ENCODE measurements at places on chromosomes 2 and 18. TPM values are rescaled to one million over a fixed set of nuclear protein-coding genes. Genes with fewer than 3 reads are reported as not detected.

GRCh38 chr2:27306573-27307286, 1.5 kb downstream of the UCN start:
- peak; percentile 42 for DNase-seq

- no peak for DNase-seq
Observed at GRCh38 chr18:64936671-64937070, 787.8 kb upstream of the LINC00305 start.

GRCh38 chr2:95760806-95761525, 169.2 kb downstream of the TRIM43 start:
- DNase-seq, result peak; percentile 9

GRCh38 chr18:75269124-75269680, 58.6 kb downstream of the TSHZ1 start:
- DNase-seq, result peak; percentile 38

DNA sequence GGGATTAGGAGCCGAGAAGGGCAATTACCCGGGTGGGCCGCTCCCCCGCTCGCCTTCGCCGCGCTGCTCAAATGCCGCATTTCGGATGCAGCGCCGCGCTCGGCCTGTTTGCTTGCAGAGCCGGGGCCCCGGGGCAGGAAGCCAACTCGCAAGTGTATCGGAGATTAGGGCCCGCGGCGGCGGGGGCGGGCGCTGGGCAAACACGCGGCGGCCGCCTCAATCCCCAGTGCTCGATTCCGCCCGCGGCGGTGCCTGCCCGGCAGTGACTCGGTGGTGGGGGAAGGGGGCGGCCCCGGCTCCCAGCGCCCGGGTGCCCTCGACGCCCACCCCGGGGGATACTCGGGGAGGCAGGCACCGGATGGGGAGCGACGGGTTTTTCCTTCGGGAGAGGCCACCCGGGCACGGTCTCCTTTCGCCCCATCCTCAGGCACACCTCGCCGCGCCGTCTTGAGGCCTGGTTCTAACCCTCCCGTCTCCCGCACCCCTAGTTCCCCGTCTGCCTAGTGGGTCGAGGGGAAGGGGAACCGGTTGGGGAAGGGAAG, 26.6 kb upstream of the NOTO start:
- peak; percentile 93 for DNase-seq

DNA sequence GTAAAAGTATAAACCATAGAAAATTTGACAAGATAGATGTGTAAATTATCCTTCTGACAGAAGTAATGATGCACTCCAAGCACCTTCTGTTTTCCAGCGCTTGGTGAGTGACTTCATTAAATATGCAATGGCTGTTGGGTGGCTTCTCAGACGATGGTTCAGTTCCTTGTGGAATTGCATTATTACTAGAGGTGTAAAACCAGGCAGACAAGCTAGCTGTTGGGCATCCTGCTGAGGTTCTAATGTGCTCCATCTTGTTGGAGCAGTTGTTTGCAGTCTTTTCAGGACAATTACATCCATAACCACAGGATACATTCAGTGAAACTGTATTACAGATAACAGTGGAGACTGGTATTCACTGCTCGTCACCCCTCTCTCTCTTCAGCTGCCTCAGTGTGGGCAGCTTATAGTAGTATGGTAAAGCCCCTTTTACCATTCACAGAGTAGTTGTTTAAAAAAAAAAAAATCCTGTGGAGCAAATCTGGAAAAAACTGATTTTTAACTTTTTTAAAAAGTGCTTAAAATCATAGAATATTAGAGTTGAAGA, 143.5 kb downstream of the AGPS start:
- no peak for DNase-seq

GRCh38 chr18:62026586-62026985, 133.8 kb upstream of the RNF152 start:
- no peak for DNase-seq

DNA sequence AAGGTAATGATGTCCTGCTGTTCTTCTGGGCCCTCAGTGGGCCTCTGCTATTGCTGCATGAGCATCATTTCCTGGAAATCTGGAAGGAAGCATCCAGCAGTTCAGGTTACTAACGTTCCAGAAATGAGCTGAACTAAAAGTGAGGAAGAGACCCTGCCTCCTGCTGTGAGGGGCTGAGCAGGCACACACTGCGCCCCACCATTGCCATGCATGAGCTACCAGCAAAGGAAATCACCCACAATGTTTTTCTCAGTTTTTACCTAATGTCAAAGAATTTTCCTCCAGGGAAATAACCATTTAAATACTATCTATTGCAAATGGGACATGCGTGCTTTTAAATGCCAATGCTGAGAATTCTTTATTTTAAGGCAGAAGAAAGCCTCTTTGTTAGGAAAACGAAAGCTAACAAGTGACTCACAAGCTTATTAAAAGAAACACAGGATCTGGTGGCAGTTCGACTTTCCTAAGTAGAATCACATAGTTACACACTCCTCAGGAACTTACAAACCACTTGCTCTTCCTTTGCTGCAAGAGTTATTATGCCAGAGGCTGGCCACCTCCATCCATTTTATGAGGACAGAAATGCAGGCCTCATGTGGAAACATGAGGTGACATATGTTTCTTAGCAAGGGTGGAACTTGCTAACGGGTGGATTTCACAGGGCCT, 152.6 kb upstream of the TTC39C start:
- peak; percentile 47 for DNase-seq

DNA sequence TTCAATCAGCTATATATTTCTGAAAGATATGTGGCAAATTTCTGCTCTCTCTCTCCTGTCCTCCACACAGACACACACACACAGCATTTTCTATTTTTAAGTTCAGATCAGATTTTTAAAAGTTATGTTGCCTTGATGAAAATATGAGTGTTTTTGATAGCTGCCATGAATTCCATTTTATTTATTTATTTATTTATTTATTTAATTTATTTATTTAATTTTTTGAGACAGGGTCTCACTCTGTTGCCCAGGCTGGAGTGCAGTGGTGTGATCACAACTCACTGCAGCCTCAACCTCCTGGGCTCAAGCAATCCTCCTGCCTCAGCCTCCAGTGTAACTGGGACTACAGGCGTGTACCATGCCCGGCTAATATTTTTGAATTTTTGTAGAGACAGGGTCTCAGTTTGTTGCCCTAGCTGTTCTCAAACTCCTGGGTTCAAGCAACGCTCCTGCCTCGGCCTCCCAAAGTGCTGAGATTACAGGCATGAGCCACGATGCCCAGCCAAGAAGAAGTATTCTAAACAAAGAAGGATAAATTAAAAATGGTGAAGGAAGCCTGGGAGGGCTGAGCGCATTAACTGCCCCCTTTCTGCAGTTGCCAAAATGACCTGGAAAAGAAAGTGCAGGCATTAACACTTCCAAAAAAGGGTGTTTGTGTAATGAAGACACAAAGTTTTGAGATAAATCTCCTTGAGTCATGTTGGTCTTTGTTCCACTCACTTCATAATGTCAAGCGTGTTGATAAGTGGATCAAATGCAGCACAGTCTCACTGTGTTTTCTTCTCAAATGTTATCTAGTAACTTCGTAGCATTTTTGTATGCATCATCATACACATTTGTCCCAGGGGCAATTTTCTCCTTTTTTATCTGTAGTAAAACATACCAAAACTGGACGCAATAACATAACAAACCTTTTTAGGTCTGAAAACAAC, 11.1 kb upstream of the IMPA2 start:
- DNase-seq, result no peak

GRCh38 chr2:149703281-149703680, 115.7 kb upstream of the MMADHC start:
- no peak for DNase-seq

DNA sequence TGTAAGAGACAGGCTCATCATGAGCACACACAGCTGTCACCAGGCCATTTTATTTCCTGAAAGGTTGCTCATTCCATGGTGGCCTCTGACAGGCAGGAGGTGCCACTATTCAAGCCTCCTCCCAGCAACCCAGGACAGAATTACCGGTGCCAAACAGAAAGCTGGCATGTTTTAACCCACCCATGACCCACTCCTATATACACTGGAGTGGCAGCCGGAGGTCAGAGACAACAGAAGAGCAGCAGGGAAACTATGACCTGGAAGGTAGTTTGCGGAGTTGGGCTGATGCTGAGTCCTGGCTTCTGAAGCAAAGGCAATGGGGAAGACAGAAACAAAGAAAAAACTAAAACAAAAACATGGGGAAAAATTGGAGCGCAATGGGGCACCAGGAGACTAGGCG, 2.3 kb downstream of the RFTN2 start:
- DNase-seq, result no peak

GRCh38 chr2:195716466-195716865, 59.4 kb downstream of the SLC39A10 start:
- no peak for DNase-seq

- DNase-seq, result no peak
Observed at GRCh38 chr2:240494194-240494793, 58.8 kb downstream of the GPC1 start.

DNA sequence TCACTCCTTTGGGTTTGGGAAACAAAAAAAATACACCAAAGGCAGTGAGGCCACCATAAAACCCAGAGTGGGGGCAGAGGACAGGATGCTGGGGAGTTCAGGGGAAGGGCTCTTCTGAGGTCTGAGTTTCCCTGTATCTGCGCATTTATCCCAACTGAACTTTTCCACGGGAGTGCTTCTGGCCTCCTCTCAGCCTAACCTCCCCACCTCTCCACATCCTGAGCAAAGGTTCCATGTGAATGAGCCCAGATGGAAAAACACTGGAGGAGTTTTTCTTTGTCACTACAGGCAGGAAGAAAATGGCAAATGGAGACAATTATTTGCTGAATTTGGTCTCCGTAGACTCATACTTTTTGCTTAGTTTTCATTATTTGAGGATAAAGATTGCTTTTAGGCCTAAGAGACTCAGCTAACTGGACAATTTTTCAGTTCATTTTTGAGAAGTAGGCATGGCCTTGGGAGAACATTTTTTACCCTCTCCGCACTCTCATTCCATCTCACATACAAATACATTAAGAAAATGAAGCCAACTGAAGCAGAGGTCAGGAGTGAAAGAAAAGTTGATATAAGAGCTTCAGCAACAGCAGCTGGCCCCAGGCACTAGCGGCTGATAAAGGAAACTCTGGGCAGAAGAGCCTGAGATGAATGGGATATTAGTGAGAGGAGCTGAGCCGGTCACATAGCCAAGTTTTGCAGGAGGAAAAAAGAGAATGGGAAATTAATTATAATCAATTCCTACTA, 82.6 kb upstream of the CYP1B1 start:
- peak; percentile 41 for DNase-seq

GRCh38 chr18:26579941-26580618, 31.7 kb upstream of the KCTD1 start:
- peak; percentile 66 for DNase-seq

GRCh38 chr2:45264227-45265225, 255.3 kb upstream of the SIX2 start:
- no peak for DNase-seq

Gene FEZ2
- 22.0 TPM for polyA plus RNA-seq

Gene UGT1A4
- polyA plus RNA-seq, result not detected

Gene FARP2
- polyA plus RNA-seq, result 20.0 TPM

Gene ZEB2
- polyA plus RNA-seq, result 48.0 TPM

Gene CABYR
- polyA plus RNA-seq, result not detected

Gene TRIM54
- 0.25 TPM for polyA plus RNA-seq

Gene NCL
- polyA plus RNA-seq, result 192 TPM

Gene FLACC1
- polyA plus RNA-seq, result not detected
